Activated CD8-positive, alpha-beta memory T cell treated with anti-CD3 and anti-CD28 coated beads for 48 hours (primary cell): ENCODE measurements at places on chromosomes 7 and 10.

- DNase-seq: no peak
Observed at GRCh38 chr10:78952686-78953085, 116.1 kb upstream of the ZMIZ1 start.

GRCh38 chr10:95356190-95356955 lies 65.6 kb upstream of the PDLIM1 start:
- no peak for DNase-seq

- DNase-seq: no peak
Observed at GRCh38 chr7:44390701-44391100, 65.3 kb upstream of the CAMK2B start.

- DNase-seq: no peak
Observed at GRCh38 chr10:23015021-23015707, 80.2 kb upstream of the MSRB2 start.

GRCh38 chr10:78750418-78750817 lies 318.3 kb upstream of the ZMIZ1 start:
- no peak for DNase-seq

DNA sequence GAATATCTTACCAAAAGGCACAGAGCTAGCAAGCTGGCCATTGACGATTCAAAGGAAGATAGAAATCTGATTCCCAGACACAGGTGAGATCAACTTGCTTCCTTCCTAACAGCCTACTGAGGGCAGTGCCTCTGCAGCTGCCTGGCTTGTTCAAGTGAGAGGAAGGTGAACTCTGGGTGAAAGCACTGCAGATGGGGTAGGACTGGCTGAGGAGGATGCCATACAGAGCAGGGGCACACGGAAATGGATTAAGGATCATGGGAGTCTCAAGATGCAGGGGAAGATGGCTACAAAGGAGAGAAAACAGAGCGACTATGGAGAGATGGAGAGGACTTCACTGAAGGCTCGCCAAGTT lies 34.4 kb upstream of the GPAM start:
- no peak for DNase-seq

DNA sequence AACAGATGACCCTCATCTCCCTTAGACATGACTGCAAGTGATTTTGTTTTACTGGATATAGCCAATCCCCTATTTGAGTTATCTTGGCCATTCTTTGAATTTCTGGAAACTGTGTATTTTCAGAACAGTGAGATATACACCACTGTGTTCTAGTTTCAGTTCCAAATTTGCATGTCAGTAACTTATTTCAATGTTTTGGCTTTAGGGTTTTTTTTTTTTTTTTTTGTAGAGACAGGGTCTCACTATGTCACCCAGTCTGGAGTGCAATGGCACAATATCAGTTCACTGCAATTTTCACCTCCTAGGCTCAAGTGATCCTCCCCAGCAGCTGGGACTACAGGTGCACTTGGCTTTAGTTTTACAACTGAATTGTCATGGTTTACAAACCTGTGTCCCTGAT lies 67.2 kb downstream of the ATAD1 start:
- no peak for DNase-seq

- no peak for DNase-seq
Observed at GRCh38 chr10:21300551-21300950, 224.9 kb downstream of the SKIDA1 start.

DNA sequence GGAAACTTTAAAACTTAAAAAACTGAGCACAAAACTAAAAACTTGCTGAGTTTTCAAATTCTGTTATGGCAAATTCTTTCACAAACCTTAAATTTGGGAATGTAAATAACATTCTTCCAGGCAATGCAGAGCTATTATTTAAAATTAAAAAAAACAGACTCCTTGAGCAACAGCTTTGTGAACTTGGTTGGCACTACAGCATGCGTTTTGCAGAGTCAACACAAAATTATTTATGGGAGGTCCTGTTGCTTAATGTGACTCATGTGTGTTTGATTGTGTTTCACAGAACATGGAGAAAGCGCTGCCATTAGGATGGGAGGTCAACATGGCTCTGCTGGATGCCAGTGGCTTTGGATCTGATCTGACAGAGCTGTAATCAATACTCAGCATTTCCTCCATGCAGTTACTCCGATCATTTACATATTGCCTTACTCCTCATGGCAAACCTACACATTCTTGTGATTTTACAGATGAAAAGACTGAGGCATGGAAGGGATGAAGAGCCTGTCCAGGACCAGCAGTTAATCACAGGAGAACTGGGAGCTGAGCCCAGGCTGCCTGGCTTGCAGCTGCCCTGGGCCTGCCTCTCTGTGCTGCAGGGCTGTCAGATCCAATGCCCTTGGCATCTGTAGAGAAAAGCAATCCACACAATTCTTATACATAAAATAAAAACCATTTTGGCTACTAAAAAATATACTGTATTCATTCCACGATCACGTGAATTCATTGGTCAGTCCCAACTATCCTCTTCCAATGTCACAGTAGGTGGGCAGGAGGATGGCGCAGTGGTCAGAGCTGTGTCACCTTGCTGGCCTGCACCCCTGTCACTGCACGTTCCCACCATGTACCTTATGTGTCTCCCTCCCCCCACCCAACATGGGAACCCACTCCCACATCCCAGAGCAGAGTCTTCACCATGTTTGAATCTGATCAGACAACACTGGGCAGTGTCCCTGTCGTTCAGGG lies 200.9 kb downstream of the CXCL12 start:
- no peak for DNase-seq

DNA sequence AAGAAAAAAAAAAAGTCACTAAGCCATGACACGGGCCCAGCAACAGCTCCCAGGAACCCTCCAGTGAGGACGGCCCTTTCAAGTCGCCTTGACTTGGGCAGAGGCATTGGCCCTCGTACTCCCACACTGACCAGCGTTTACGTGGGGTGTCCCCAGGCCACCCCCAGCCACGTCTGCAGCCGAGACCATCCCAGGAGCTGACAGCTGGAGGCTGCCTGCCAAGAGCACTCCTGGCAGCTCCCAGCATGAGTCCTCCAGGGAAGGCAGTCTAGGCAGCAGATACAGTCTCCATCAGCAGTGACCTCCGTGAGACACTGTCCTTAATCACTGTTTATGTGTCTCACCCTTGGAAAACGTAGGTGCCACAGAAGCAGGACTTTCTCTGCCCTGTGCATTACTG lies 86.5 kb downstream of the PROSER2 start:
- DNase-seq: no peak

GRCh38 chr7:20116869-20117268 lies 100.3 kb downstream of the MACC1 start:
- DNase-seq: no peak

DNA sequence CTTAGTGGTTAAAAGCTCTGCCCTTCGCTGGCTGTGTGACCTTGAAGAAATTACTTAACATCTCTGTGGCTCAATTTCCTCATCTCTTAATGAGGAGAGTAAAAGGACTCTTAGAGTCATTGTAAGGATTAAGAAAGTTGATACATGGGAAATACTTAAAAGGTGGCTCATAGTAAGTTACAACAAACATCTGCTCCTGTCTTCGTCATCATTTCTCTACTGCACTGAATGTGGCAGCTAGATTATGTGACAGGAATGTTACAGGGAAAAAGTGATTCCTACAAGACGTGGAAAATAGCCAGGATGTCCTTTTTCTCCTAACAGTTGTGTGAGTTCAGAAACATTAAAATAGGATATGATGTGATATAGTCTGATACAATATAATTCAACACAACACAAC lies 184.7 kb downstream of the FRMD4A start:
- no peak for DNase-seq

- no peak for DNase-seq
Observed at GRCh38 chr7:49174396-49174795, 250.0 kb downstream of the CDC14C start.

GRCh38 chr7:118183428-118183785 lies 557 bp upstream of the LSM8 start:
- DNase-seq: no peak

DNA sequence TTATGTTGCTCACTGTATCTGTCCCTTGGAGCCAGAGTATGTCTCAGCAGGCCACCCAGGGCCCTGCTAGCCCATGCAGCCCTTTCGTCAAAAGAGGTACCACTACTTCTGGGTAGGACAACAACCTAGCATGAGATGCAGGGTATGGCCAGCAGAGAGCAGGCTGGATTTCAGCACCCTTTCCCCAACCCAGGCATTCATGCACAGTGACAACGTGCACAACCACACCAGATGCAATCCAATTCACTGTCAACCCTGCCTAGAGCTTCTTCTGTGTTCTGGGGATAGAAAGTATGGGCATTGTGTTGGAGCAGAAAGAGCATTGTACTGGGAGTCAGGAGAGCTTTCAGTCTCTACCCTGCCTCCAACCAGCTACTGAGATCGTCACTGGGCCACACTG lies 37.9 kb downstream of the JAZF1 start:
- no peak for DNase-seq

GRCh38 chr10:8396675-8397074 lies 342.2 kb downstream of the GATA3 start:
- DNase-seq: no peak

DNA sequence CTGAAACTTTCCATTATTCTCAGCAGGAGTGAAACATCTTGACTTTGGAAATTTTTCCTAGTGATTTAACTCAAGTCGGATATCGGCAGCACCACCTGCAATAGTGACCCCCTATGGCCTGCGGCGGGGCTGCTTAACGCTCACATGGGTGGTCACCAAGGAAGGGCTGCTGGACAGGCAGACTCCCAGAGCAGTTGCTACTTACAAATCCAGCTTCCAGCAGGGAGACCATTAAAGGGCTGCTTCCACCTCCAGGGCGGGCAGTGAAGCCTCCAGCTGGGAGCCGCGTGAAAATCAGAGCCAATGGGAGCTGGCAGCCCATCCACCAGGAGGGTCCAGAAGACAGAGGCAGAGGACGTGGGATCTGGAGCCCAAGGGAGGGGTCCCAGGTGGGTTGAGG lies 122.5 kb downstream of the MGMT start:
- DNase-seq: no peak

DNA sequence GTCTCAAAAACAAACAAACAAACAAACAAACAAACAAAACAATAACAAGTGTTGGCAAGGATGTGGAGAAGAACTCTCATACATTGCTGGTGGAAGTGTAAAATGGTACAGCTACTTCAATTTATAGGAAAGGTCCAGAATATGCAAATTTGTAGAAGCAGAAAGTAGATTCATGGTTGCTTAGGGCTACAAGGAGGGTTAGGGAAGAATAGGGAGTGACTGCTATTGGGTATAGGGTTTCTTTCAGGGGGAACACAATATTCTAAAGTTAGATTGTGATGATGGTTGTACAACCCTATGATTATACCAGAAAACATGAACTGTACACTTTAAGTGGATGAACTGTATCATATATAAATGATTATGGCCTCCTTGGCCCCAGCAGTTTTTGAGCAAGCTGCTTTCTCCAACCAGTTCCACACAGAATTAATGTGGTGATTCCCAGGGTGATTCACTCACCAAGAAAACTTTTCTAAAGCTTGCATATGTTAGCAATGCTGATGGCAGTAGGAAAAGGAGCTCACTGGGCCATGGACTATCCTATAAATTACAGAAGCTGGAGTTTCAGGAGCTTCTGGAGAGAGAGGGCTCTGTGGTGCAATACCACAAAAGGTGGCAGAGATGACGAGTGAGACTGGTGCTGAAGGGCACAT lies 52.8 kb upstream of the KCNIP2 start:
- no peak for DNase-seq

DNA sequence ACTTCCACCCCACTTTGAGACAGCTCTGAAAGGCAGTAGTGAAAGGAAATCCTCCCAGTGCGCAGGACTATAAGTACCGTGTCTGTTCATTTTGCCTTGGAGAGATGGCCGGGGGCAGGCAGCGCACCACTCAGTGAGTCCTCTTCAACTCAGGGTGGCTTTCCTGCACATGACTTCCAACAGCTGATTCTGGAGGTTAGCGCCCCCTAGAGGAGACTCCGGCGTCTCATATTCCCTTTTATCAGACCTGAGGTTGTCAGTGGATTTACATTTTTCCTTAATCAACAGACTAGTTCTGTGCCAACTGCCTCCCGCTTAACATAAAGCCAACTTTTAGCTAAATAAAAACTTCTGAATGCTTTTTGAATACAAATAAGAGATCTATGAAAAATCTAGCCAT lies 101.0 kb downstream of the HERPUD2 start:
- DNase-seq: no peak

DNA sequence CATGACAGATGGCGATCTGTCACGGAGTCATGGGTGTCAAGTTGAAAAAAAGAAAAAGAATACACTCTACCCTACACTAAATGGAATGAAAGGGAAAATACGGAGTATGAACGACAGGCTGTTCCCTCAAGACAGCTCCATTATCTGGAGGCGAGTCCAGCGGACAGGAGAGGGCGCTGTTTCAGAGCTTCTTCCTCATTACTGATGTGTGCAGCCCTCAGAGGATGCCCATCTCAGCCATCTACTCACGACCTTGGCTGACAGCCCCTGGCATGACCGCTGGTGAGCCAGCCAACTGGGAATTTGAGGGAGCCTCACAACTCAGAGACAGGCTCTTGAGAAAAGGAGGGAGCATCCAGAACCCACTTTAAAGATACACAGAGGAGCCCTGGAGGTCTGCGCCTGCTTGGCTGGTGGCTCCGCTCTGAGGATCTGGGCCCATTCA lies 49.6 kb upstream of the SMNDC1 start:
- DNase-seq: peak; percentile 67

- no peak for DNase-seq
Observed at GRCh38 chr7:129665013-129665401, 53.5 kb downstream of the NRF1 start.

- DNase-seq: no peak
Observed at GRCh38 chr7:37494926-37495325, 46.3 kb upstream of the ELMO1 start.

GRCh38 chr10:97407211-97407951 lies 6.2 kb upstream of the RRP12 start:
- no peak for DNase-seq

GRCh38 chr10:73094986-73095480 lies 1.6 kb downstream of the P4HA1 start:
- DNase-seq: no peak

DNA sequence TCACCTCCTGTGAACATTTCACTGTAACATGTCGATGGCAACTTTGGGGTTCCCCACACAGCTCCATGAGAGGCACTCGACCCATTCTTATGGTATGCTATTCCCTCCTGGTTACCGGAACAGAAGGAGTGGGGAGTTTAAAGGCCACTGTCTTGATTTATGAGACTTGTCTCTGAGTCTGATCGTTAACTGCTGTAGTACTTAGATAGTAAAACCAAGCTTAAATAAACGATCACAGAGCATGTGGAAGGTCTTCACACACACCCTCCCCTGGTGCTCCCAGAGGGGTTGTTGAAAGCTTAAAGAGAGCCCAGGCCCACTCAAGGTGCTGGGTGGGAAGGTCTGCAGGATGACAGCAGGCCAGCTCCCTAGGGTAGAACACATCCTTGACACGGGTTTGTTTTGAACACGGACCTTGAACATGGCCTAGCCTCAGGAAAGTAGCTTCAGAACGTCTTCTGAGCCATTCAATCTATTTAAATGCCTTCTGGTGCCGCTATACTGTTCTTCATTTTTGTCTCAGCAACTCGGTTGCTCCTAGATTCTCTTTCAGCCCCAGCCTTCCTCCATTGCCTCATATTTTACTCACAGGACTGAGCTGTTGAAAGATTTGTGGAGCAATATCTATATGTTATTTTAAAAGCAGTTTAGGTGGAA lies 335.3 kb downstream of the FGFR2 start:
- no peak for DNase-seq
